Urinary bladder (tissue), 4 donors: ENCODE measurements at places on chromosomes 11 and 22. TPM values are rescaled to one million over a fixed set of nuclear protein-coding genes. Genes with fewer than 3 reads are reported as not detected.

SLC5A12 gene
- 0.37 TPM for total RNA-seq

SLC25A45 gene
- 5.0 TPM for total RNA-seq

CBL gene
- 15.5 TPM for total RNA-seq

GTSE1 gene
- 6.6 TPM for total RNA-seq

B4GALNT4 gene
- total RNA-seq, result 13.4 TPM

CHCHD10 gene
- 3.6 TPM for total RNA-seq

CARNS1 gene
- 0.63 TPM for total RNA-seq

MUC5AC gene
- total RNA-seq, result not detected

EFCAB6 gene
- 3.2 TPM for total RNA-seq

B4GAT1 gene
- 22.8 TPM for total RNA-seq
